ENCODE measurements at places on chromosomes 3 and 15.

- DNase-seq: no peak
Observed at GRCh38 chr3:101702726-101703125, 16.2 kb upstream of the RPL24 start.

DNA sequence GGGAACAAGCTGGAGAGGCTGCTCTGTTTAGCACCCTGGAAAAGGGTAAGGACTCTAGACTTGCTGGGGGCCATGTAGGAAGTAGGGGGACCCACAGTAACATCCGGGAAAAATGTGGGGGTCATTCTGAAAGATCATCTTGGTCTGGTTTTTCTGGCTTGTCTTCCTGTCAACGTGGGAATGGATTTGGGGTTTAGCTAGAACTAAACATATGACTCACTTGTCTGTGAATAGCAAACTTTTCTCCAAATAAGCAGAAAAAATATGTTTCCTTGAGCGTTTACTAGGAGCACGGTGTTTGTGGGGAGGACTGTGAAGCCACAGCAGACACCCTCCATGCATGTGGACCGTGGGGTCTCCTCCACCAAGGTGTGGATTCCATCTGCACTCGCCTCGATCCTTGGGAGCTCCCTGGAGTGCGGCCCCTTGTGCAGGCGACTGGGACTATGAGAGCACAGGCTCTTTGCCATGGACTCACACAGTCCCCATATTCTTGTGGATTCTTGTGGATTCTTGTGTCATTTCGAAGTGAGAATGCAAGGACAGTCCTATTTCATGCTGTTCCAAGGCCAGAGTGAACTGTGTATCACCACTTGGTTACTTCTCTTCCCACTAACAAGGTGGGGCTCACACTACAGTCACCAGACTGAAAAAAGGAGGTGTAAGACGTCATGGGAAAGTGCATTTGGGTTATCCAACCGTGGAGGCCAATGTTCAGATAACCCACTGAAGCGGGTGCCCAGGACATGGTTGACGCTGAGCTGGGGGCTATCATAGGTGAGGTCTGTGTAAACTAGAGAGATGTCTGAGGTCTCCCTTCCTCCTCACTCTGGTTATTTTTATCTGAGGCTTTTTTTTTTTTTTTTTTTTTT lies 25.5 kb downstream of the PGPEP1L start:
- no peak for DNase-seq

GRCh38 chr3:38255627-38256026 lies 10.0 kb upstream of the SLC22A13 start:
- DNase-seq: no peak

DNA sequence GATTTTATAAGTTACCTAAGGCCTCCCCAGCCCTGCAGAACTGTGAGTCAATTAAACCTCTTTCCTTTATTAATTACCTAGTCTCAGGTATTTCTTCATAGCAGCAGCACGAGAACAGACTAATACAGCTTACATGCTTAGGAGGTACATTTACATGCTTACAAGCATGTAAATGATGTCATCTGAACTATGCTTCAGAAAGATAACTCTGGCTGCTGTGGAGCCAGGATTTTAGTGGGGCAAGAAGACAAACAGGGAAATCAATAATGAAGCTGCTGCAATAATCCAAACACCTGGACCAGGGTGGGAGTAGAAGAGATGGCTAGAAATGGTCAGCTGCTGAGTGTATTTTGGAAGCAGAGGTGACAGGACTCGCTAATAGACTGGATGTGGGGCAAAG lies 9.6 kb downstream of the NDUFAF1 start:
- no peak for DNase-seq

- no peak for DNase-seq
Observed at GRCh38 chr3:58544541-58544940, 7.6 kb upstream of the ACOX2 start.

DNA sequence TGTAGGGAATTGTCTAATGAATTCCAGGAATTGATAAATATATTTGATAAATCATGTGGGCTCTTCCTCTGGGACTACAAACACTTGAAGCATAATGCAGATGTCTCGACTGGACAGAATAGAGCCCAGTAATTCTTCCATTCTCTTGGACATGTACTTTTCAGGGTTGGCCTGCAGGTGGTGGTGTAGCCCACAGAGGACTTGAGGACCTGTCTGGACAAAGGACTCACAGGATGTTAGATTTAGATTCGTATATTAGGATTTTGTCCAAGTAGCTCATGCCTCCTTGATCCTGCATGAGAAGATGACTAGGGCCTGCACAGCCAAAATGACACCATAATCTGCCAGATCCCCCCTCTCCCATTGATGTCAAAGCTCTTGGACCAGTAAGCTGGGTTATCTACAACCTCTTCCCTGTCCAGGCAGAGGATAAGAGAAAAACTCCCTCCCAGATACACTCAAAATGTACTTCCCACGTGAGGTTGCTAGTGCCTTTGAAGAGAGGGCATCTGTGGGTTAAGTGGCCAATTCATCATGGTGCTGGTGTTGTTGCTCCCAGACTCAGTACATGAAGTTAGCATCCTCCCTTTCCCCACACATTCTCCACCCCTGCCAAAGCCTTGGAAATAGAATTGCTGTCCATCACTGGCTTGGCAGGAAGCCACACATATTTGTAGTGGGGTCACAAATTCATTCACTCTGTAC lies 88.6 kb upstream of the ZNF280D start:
- DNase-seq: peak; percentile 46

- DNase-seq: no peak
Observed at GRCh38 chr15:68994149-68994548, 20.3 kb upstream of the NOX5 start.

GRCh38 chr15:58267051-58267450 lies 128.9 kb downstream of the AQP9 start:
- DNase-seq: no peak

GRCh38 chr15:73283366-73283962 lies 85.3 kb downstream of the HCN4 start:
- no peak for DNase-seq

- DNase-seq: no peak
Observed at GRCh38 chr3:167521006-167521355, 47.1 kb upstream of the SERPINI2 start.

GRCh38 chr3:175558261-175558660 lies 699.1 kb downstream of the NAALADL2 start:
- DNase-seq: no peak

DNA sequence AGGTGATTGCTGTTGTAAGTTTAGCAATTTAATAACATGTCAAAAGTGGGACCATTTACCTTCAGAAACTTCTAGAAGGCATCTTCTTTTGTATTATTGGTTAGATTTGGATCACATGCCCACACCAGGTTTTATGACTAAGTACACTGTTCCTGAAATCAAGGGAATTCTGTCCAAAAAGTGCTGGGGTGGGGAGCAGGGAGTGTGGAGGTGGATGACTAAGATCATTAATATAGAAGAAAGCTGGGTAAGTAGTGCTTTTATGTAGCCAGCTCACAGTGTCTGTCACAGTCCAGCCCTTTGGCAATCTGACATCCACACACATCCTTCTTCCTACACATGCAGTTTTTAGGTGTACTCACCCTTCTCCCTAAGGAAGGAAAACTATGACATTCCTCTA lies 120.0 kb downstream of the TMCO5A start:
- DNase-seq: no peak

DNA sequence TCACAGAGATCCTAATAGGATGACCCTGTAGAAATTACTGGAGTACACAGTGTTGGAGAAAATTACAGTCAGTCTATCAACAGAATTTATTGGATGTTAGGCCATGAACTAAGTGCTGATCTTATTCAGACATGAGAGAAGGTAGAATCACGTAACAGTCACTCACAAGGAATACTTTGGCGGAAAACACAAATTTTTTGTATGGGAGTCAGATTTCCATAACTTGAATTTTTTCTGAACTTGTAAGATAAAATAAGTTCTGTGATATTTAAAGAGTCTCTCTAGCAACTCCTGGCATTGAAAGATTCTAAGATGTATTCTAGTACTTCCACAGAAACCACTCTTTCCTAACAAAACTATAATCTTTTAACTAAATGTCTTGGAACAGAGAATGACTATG lies 178.8 kb upstream of the MME start:
- DNase-seq: no peak
